ENCODE measurements at places on chromosomes 12 and 14.
A peak's percentile ranks its signal among the peaks of the same experiment; 100 is the strongest.

GRCh38 chr14:100726550-100727085 lies at the start of gene DLK1:
DLK1 (plus strand) TSS chr14:100726892; CDS start chr14:100727069, 177 bp downstream.
- no peak for DNase-seq

DNA sequence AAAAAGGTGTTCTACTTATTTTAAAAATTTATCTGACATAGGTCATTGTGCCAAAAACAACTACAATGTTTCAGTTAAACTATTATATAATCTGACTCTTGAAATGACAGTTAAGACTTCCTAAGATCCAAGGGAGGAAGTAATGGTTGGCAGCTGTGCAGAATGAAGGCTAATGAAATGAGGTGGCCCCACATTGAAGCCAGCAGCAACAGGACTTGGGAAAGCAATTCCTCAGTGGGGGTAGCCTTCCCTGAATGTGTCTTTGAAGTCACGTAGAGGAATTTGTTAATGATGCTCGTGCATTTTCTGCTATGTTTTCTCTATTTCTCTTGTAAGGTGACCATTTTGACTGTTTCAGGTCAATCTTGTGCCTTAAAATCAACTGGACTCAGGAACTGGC lies 162.4 kb upstream of the DAAM1 start:
- DNase-seq, result no peak

DNA sequence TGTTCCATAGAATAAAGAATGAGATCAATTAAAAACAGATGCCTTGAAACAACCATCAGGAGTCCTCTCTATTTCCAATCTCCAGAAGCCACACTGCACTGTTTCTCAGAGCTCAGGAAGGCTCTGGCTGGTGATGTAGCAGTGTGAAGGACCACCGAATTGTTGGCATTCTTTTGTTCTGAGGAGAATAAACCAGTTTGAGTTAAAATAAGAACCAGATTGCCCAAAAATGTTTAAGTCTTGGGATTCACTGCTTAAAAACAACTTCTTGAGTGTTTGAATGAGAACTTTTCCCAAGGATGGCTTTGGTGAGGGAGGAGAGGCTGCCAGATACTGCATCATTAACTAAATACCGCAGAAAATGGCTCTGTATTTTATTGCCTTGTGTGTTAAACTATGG lies 341.2 kb downstream of the C12orf75 start:
- no peak for DNase-seq

GRCh38 chr14:49950275-49951228 lies 57.7 kb downstream of the ARF6 start:
- DNase-seq, result no peak

DNA sequence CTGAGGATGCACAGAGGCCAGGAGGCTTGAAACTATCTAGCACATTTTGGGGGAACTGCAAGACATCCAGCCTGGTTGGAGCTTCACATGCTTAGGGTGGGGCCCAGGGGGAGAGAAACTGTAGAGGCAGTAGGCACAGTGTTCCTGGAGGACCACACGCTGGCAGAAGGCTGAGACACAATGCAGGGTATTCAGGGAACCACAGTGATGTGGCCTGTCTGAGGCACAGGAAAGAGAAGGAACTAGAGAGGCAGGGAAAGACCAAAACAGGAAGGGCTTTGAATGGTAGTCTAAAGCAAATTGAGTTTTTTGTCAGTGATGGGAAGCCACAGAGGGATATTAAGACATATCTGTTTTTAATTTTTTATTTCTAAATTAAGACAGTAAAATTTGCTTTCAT lies 100.2 kb upstream of the PRICKLE1 start:
- DNase-seq, result no peak

- DNase-seq, result no peak
These were observed 9.1 kb downstream of the SINHCAF start for GRCh38 chr12:31316891-31317290.

DNA sequence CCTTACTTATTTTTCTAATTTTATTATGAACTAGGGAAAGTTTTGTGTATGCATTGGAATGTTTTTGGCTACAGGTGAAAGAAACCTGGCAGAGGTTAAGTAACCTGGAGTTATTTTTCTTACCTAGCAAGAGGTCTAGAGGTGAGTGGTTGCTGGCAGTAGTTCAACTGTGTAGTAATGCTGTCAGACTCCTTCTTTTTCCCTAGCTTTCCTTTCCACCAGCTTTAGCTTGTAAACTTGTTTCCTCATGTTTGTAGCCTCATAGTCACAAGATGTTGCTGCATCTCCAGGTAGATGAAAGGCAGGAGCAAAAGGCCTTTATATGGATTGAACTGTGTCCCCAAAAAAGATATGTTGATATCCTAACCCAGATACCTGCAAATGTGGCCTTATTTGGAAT lies 105.1 kb upstream of the AMIGO2 start:
- no peak for DNase-seq

DNA sequence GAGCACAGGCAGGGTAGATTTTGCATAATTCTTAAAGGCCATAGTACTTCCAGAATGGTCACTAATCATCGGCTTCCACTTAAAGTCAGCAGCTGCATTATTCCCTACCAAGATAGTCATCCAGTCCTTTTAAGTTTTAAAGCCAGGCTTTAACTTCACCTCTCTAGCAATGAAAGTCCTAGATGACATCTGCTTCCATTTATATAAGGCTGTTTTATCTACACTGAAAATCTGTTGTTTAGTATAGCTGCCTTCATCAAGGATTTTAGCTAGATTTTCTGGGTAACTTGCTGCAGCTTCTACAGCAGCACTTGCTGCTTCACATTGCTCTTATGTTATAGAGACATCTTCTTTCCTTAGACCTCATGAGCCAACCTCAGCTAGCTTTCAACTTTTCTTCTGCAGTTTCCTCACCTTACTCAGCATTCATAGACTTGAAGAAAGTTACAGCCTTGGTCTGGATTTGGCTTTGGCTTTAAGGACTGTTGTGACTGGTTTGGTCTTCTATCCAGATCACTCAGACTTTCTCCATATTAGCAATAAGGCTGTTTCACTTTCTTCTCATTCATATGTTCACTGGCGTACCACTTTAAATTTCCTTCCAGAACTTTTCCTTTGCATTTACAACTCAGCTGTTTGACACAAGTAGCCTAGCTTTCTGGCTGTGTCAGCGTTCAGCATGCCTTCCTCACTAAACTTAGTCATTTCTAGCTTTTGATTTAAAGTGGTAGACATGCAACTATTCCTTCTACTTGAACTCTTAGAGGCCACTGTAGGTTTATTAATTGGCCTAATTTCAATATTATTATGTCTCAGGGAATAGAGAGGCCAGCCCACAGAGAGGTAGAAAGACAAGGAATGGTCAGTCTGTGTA lies 209.9 kb upstream of the GARIN2 start:
- DNase-seq, result no peak

GRCh38 chr12:1369460-1369859 lies 224.9 kb downstream of the FBXL14 start:
- peak; percentile 23 for DNase-seq

DNA sequence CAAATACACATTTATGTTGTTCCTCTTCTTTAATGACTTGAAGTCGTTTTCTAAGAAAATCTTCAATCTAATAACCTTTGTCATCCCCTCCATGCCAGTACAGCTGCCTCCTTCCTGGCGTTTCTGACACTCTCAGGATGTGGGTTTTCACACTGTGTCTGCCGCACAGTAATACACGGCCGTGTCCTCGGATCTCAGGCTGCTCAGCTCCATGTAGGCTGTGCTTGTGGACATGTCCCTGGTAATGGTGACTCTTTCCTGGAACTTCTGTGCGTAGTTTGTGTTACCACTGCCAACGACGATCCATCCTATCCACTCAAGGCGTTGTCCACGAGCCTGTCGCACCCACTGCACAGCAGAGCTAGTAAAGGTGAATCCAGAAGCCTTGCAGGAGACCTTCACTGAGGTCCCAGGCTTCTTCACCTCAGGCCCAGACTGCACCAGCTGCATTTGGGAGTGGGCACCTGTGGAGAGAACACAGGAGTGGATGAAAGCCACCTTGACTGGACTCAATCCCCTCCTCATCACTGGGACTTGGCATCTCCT lies 1095.9 kb downstream of the TMEM121 start:
- no peak for DNase-seq

DNA sequence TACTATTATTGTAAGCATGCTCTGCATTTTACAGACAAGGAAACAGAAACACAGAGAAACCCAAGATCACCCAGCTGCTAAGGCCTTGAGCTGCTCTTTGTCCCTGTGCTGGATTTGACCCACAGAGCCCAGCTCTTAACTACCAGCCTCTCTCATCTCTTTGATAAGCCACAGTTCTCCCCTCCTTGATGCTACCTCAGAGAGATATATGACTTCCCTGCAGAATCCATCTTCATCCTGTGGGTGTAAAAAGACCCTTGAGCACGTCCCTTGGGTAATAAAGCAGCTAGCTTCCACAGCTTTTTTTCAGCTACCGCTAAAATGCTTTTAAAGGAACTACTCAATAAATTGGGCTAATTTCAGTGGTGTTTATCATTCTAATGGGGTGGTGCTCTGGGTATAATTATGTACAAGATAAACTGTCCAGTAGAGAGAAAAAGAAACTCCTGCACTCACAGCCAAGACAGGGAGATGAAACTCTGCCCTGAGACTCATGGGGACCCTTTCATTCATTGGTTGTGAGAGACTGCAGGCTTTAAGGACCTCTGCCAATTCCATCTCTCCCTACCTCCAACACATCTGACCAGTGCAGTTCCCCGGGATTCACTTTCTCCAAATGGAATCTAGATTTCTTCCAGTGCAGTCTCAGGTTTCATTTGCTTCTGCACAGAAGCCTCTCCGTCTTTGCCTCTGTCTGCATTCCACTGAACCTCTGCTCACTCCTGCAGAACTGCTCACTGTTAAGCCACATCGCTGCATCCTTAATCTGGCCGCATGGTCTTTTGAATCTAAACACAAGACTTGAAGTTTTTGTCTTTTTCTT lies 24.7 kb upstream of the NTF3 start:
- no peak for DNase-seq

DNA sequence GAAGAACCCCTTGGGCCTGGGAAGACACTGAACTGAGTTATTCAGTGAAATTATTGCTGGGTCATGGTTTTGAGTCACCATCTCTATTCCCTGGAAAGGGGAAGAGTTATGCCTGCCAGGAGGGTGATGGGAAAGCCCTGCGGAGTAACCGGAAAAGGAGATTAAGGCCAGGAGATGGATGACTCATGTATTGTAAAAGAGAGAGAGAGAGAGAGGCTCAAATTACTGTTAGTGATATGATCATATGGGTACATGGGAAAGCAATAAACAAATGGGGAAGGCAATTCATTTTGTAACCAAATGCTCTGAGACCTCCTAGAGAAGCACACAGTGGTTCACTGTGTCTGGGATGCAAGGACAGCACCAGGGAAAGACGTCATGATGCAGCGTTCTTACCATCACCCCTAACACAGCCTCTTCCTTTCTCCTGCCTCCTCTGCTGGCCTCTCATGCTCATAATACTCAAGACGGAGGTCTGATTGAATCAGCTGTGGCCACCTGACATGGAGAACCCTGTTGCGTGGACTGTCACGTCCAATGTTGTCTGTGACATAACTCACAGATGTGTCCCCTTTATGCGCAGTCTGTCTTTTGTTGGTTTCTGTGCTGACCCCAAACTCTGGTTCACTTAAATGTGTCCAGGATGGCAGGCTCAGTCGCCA lies 243.7 kb downstream of the TMEM132D start:
- DNase-seq, result no peak

DNA sequence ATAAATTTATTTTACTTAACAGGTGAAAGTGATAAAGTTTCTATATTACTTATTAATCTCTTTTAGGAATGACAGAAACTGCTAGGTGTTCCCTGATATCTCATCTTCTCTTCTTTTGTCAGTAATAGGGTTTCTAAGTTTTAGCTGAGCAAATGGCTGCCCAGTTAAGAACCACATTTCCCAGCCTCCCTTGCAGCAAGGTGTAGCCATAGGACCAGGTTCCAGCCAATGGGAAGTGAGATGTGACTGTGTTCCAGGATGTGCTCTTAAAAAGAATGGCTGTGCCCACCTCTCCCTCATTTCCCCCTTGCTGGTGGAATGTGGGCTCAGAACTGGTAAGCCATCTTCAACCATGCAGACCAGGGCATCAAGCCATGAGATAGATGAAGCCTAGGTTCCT lies 165.6 kb downstream of the HELB start:
- DNase-seq, result no peak

- DNase-seq, result no peak
These were observed 2.7 kb upstream of the NXPH4 start for GRCh38 chr12:57213763-57214397.

- no peak for DNase-seq
These were observed 832.0 kb downstream of the GALC start for GRCh38 chr14:87160989-87161388.

DNA sequence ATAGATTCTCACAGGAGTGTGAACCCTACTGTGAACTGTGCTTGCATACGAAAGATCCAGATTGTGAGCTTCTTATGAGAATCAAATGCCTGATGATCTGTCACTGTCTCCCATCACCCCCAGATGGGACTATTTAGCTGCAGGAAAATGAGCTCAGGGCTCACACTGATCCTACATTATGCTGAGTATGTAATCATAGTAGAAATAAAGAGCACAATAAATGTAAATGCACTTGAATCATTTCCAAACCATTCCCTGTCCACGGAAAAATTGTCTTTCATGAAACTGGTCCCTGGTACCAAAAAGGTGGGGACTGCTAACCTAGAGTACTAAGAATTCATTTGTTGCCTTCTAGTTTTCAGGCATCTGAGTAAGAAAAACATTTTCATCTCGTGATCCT lies 1215.8 kb upstream of the TMEM132C start:
- peak; percentile 31 for DNase-seq

- no peak for DNase-seq
These were observed 76.3 kb upstream of the FUT8 start for GRCh38 chr14:65336191-65336591.

DNA sequence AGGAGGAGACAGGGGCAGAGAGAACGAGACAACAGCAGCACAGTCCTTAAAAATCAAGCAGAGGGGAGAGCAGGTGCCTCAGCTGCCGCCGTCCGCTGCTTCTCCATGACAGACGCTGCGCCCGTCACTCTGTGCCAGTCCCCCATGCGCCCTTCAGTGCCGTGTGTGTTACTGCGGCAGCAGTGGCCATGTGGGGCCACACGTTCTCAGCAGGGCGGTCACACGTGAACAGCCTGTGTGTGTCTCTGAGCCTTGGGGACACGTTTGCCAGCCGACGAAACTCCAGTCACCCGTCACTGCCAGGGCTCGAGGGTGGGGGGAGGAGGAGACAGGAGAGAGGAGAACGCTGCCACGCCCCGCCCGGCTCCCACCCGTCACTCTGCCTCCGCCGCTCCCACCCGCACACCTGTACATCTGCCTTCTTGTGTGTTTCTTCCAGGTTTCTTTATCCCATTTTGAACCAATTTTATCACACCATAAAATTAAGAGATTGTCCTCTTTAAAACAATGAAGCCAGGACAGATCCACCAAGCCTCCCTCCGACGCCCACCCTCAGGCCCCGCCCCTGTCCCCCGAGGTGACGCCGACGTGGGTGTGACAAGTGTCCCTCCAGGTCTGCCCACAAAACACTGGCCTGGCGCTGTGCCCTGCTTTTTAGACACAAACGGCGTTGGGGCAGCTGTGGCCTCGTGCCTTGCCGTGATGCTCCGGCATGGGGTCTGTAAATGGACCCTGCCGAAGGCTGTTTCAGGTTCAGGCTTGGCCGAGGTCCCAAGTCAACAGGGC lies 58.2 kb downstream of the GALNT9 start:
- DNase-seq, result no peak

Measured in WERI-Rb-1 (cell line).